ENCODE measurements at places on chromosomes 7 and 10.

DNA sequence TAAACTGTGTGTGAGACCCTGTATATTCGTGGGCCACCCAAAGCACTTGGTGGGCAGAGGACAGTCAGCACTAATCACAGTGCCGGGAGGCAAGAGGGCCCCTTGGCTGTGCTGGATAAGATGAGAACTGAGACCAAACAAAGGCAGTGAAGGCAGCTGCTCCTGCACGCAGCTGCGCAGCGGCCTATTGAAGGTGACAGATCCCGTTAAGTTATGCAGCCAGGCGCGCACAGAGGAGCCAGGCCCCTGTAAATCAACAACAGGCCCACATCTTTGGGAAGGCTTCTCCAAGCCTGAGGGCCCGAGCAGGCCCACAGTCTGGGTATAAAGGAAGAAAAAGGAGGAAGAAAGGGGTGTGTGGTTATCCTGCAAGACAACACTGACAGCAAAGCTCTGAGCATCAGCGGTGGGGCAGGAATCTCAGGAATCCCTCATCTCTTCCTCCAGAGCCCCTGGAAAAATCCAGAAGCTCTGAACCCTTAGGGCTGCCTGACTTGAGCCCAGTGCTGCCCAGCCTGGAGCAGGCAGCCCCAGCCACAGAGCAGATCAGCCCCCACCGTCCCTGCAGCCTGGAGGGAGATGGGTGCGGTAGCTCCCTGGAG lies 154.2 kb downstream of the ARHGAP12 start:
- no peak for DNase-seq

DNA sequence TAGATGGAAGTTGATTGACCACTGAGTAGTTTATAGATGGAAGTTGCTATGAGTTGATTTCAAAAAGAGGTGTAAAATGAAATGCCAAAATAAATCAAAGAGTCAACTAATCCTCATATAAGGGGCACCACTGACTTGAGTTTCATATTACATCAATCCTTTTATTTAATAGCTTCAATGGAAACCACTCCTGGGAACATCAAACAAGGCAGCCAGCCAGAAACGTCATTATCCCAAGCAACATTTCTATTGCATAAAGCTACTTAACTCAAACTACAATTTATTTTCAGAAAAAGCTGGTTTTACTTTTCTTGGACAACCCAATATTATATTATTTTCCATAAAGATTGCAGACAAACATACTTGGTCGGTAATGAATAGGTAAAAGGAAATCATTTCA lies 162.1 kb downstream of the TSPAN12 start:
- no peak for DNase-seq

GRCh38 chr10:86967481-86967941 lies 771 bp upstream of the ADIRF start:
- no peak for DNase-seq

- DNase-seq, result peak; percentile 83
Measured at GRCh38 chr10:48589266-48589665, 15.6 kb downstream of the ARHGAP22 start.
